Tongue (tissue), 3 donors: ENCODE measurements at places on chromosomes 3 and 15. TPM values are rescaled to one million over a fixed set of nuclear protein-coding genes. Genes with fewer than 3 reads are reported as not detected.
A peak's percentile ranks its signal among the peaks of the same experiment; 100 is the strongest.

The EPHB3 gene
- total RNA-seq: 33.7 TPM

The NAA50 gene
- 263 TPM for total RNA-seq

The LRRC3B gene
- total RNA-seq: 6.3 TPM

The LRRC31 gene
- total RNA-seq: not detected

The ARHGEF26 gene
- 18.4 TPM for total RNA-seq

The PLA2G4E gene
- total RNA-seq: 1.9 TPM

The UROC1 gene
- not detected for total RNA-seq

- no peak for DNase-seq
These were observed 86.3 kb upstream of the RASGRP1 start for GRCh38 chr15:38650936-38651327.

DNA sequence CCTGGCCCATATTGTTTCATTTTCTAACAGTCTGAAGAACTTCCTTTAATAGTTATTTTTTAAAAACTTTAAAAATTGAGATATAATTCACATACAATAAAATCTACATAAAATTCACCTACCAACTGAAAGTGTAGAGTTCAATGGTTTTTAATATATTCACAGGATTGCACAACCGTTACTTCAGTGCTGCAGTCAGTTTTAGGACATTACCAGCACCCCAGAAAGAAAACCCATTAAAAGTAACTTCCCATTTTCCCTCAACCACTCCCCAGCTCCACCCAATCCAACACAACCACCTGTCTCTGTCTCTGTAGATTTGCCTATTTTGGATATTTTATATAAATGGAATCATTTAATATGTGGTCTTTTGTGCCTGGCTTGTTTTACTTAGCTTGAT is 29.6 kb downstream of the MGA start:
- no peak for DNase-seq

DNA sequence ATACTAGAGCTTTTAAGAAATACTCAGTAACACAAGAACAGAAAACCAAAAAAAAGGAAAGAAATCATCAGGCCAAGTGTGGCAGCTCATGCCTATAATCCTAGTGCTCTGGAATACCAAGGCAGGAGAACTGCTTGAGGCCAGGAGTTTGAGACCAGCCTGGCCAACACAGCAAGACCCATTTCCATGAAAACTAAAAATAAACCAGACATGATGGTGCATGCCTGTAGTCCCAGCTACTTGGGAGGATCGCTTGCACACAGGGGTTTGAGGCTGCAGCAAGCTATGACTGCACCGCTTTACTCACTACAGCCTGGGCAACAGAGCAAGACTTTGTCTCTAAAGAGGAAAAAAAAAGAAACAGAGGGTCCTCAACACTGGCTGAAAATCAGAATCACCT is 18.2 kb downstream of the TASOR start:
- no peak for DNase-seq

DNA sequence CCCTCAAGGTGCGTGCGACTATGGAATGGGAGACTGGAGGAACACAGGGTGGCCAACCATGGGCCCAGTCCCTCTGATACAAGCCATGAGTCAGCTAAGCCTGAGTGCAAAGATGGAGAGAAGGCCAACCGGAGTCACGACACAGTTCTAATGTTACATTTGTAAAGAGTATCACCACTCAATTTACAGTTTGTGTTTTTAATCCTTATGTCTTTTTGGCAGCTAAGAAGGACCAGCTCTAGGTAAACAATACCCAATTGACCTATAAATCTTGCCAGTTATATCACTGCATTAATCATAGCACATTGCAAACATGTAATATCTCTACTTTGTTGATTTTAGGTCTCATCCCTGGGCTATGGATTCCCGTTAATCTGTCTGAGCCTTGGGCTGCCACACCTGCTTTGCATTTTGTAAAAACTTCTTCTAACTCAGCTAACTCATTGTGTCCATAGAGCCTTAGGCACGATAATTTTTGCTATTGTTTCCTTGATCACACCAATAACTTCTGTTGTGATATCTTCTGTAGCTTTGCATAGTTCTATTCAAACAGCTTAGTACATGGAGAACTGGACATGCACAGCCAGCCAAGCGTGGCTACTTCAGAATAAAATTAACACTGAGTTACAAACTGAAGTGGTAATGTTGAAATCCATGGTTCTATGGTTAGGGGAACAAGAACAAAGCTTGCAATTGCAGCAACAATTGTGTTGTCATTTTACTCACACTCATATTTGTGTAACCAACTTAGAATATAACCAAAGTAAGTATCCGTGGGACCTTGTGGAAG is 50.3 kb downstream of the LSM3 start:
- DNase-seq: no peak

GRCh38 chr3:4772171-4772804 is 206.9 kb upstream of the BHLHE40 start:
- peak; percentile 29 for DNase-seq
